AML-193 (cell line): ENCODE measurements at places on chromosomes 5 and 9.
A peak's percentile ranks its signal among the peaks of the same experiment; 100 is the strongest.

- no peak for DNase-seq
Measured at GRCh38 chr5:119945691-119946090, 316.3 kb downstream of the FAM170A start.

GRCh38 chr5:141354900-141355469 is at the start of gene PCDHGA4:
TSS of gene PCDHGA4 (plus strand) at chr5:141355021. CDS start at chr5:141355108, 87 bp downstream.
- no peak for DNase-seq

DNA sequence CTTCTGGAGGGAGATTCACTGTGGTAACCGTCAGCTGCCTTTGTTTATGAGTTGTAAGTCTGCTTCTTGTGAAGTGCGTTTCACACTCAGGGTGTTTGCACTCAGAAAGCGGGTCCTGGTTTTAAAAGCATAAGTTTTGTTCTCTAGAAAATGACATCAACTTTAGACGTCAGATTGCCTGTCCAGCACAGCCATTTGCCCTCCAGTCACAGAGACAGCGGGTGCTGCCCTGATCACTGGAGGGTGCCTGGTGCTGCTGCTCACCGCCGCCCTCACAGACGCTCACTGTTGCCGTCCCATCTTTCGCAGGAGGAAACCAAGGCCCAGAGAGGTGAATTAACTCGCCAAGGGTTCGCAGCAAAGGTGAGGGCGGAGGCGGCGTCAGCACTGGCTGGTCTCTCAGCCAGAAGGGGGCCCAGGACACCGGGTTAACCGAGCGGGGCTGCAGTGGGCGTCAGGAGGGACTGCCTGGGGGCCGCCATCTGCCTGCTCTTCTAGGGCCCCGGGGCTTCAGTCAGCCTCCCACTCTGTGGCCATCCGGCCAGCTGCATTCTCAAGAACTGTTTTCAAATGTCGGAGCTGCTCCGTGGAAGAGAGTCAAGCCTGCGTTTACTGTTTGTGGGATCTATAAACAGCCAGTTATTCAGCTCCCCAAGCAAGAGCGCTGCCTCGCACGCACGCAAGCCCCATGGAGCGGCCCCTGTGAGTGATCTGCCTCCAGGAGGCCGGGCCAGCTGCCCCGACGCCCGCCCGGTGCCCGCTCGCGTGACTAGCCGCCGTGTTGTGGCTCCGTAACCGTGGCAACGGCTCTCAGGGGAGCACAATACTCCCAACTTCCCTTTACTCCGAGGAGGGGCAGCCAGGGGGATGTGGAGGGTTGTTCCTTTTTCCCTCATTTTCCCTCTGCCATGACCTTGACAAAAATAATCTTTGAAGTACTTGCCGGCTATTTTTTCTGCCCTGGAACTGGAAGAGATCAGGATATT is 43.4 kb upstream of the EXOC3 start:
- peak; percentile 88 for DNase-seq

DNA sequence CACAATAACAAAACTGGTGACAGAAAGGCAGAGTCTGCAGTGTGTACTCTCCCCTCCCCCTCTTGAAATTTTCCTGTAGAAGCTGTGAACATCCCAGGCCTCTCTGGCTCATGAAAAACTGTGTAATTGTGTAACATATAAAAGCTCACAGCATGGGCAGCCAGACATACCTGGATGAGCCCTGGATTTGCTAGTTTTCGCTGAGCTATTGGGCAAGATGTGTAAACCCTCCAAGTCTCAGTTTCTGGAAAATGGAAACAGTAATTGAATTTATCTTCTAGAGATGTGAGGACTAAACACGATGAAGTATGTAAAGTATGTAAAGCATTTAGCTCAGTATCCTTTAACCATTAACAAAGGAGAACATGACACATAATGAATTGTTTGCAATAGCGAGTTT is 143.2 kb upstream of the ANKH start:
- DNase-seq: no peak
